ENCODE measurements at places on chromosomes 1 and 21.
A peak's percentile ranks its signal among the peaks of the same experiment; 100 is the strongest.

DNA sequence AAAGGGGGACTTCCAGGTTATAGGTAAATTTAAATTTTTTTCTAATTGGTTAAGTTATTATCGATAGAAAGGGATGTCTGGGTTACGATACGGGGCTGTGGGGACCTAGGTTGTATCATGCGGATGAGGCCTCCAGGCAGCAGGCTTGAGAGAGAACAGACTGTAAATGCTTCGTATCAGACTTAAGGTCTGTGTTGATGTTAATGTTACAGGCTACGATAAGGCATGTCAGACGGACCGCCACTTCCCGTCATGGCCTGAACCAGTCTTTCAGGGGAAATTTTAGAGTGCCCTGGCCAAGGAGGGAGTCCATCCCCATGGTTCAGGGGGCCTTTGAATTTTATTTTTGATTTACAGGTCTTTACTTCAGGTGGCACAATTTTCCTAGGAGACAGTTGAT, 16.7 kb downstream of the ABCG1 start:
- DNase-seq: no peak

- DNase-seq: no peak
Measured at GRCh38 chr1:194280463-194280862, 1094.0 kb upstream of the B3GALT2 start.

- peak; percentile 71 for DNase-seq
Measured at GRCh38 chr1:18575620-18576019, 55.0 kb upstream of the PAX7 start.

DNA sequence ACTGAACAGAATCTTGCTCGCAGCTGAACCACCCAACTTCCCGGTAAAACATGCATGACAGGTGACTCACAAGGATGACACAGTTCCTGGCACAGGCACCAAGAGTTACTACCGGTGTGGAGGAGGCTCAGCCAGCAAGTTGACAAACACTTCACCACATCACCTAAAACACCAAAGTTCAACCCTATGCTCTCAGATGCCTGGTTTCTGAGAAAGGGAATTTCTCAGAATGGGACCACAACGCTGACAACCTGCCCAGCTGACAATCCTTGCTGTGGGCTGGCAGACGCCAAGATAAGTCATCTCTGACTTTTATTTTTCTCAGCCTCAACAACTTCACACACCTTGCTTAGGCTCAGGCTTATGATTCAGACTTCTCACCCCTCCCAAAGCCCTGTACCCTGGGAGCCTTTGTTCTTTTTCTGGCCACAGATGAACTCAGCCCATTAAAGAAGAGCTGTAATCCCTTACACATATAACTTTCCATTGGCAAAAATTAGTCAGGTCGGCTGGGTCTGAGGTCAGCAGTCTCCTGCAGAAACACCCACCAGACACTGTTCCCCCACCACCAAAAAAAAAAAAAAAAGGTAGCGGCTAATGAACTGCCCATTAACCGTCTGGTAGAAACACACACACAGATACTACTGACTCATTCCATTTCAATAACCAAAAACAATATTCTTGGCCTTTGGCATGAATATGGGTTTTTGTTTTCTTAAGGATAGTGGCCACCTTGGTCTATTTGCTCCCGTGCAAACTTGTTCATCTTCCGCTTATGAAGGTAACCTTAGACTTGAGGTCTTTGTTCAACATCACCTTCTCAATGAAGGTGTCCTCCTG, 10.8 kb upstream of the TIAM1 start:
- peak; percentile 83 for DNase-seq

DNA sequence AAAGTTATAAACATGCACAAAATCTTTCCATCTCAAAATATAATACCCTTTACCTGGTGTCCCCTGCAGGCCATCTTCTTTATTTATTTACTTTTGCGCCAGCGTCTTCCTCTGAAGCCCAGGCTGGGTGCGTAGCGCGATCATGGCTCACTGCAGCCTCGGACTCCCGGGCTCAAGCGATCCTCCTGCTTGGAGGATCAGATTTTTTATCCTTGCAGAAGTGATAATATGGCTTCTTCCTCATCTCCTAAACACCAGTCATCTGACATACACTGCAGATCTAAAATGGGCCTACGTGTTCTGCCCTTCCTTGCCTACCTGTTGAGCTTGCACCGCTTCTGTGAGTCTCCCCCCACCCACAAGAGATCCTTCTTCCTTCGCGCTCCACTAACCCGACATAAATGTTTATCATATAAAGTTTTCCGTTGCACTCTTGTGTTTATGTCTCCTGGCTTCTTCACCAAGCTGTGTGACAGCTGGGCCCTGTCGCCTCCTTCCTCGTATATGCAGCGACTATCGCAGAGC, 506 bp upstream of the SRP9 start:
- DNase-seq: no peak

GRCh38 chr1:164265232-164265631, 293.8 kb upstream of the PBX1 start:
- DNase-seq: no peak

GRCh38 chr1:25645637-25646400, 29.2 kb downstream of the MAN1C1 start:
- no peak for DNase-seq

Measured in stimulated activated CD4-positive, alpha-beta T cell treated with anti-CD3 and anti-CD28 coated beads, Interleukin-15, amount 100 ng/mL, for 24 hours (primary cell).